Stimulated activated CD4-positive, alpha-beta T cell treated with anti-CD3 and anti-CD28 coated beads, Interleukin-15, amount 100 ng/mL, for 1 hour (primary cell): ENCODE measurements at places on chromosomes 3 and 15.

DNA sequence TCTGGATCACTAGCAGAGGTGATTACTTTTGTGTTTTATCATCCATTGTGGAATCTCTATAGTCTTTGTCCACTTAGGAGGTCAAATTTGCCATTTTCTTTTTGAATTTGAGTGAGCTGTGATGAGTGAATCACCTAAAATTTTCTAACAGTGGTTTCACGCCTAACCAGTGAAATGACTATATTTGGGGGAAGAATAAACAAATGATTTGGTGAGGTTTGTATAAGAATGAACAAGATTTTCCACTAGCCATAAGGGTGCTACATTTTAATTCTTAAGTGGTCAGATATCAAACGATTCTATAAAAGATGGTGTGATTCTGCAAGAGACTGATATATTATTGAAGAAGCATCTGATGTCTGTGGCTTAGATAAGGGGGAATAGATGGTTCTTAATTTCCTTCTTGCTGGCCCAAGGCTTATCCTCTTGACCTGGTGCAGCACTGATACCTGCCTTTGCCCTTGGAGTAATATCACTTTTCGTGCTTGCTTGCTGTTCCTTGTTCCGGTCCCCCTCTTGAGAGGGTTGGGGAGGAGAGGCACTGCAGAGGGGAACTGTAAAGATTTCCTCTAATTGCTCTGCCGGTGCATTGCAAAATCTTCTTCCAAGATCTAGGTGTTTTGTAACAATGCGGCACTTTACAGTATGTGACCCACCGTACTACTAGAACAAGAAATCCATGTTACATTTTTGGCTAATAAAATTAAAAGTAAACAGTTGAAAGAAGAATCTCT lies 14.5 kb downstream of the C3orf20 start:
- no peak for DNase-seq

DNA sequence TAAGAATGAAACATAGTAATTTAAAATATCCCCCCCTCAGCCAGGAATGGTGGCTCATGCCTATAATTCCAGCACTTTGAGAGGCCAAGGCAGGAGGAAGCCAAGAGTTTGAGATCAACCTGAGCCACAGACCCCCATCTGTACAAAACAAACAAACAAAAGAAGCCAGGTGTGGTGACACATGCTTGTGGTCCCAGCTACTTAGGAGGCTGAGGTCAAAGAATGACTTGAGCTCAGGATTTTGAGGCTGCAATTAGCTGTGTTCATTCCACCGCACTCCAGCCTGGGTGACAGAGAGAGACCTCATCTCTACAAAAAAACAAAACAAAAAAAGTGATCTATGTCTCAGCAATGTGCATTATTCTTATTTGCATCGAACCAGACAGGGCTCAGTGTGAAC lies 800.8 kb downstream of the MCTP2 start:
- no peak for DNase-seq

GRCh38 chr3:23806534-23807423 lies 1.0 kb downstream of the UBE2E1 start:
- no peak for DNase-seq

- DNase-seq: no peak
Observed at GRCh38 chr3:41673650-41674049, 288.3 kb downstream of the ULK4 start.

DNA sequence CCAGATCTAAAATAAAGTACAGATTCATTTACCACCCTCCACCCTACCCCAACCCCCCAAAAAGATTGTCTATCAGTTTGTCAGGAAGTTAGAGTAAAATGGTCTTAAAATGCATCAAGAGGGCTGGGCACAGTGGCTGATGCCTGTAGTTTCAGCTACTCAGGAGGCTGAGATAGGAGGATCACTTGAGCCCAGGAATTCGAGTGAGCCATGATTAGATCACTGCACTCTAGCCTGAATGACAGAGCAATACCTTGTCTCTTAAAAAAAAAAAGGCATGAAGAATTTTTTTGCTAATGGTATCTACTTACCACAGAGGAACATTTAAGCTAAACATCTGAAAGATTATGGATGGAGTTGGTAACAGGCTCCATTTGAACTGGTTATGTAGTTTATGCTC lies 71.0 kb downstream of the RBM6 start:
- DNase-seq: no peak

GRCh38 chr3:116566478-116566960 lies 121.2 kb upstream of the LSAMP start:
- DNase-seq: no peak

DNA sequence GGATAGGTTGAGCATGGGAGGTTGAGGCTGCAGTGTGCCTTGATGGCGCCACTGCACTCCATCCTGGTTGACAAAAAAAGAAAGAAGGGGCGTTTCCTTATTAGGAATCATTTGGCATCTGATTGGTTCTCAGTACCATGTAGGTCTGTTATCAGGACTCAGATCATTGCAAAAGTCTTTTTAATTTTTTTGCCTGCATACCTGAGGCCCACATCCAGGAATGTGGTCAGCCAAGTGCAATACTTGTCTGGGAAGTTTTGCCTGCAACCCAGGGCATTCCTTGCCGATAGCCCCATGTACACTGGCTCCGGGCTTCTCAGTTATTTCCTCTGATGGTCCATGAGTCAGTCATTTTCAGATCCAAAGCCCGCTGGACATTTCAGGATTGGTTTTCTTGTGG lies 50.1 kb upstream of the CRTC3 start:
- no peak for DNase-seq

DNA sequence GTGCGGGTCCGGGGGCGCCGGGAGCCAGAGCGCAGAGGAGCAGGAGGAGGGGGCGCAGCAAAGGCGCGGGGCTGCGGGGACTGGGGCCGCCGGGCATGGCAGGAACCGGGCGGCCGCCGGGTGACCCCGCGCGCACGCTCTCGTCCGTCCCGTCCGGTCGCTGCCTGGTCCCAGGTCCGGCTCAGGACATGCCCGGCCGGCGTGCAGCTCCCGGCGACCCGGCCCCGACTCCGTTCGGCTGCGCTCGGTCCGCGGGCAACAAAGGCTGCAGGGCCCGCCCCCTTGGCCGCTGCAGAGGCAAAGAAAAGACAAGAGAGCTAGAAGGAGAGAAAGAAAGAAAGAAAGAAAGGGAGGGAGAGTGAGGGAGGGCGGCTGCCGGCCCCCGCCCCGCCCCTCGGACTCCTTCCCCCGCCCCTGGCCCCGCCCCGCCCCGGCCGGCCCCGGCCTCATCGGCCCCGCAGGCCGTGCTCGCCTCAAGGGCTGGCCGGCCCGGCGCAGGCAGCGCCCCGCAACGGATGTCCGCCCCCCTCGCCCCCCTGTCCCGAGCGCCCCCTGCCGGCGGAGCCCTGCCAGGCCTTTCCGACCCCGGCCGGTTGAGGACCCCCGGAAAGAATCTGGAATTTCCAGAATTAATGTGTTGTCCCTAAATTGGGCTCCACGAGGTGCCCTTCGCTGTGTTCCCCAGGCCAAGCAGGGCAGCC lies at the start of gene ADAMTS7:
TSS of gene ADAMTS7 (minus strand) at position 341 of the 701 bp plus-strand sequence. CDS start at position 97, 244 bp downstream.
- no peak for DNase-seq

DNA sequence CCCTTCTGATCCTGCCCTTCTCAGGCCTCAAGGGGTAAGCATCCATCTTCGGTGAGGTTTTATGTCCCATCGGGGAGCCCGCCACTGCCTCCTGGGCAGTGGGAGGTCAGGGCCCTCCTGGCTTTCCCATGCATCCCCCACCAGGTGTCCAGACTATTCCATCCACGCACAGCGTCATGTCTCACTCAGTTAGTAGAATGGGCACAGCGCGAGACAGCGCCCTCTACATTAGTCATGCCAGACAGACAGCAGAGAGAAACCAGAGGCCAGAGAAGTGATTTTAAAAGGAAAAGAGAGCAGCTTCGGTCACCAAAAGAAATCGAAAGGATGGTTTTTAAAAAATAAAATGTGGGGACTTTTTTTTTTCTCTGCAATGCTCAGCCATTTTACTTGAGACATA lies 49.8 kb downstream of the ZDHHC3 start:
- DNase-seq: no peak

- DNase-seq: no peak
Observed at GRCh38 chr3:172562871-172563865, 39.9 kb upstream of the TNFSF10 start.

GRCh38 chr15:29465816-29466215 lies 196.2 kb upstream of the NSMCE3 start:
- DNase-seq: no peak

- no peak for DNase-seq
Observed at GRCh38 chr3:177419904-177420601, 222.8 kb upstream of the TBL1XR1 start.

- DNase-seq: no peak
Observed at GRCh38 chr3:122621112-122621511, 43.7 kb downstream of the PARP15 start.

DNA sequence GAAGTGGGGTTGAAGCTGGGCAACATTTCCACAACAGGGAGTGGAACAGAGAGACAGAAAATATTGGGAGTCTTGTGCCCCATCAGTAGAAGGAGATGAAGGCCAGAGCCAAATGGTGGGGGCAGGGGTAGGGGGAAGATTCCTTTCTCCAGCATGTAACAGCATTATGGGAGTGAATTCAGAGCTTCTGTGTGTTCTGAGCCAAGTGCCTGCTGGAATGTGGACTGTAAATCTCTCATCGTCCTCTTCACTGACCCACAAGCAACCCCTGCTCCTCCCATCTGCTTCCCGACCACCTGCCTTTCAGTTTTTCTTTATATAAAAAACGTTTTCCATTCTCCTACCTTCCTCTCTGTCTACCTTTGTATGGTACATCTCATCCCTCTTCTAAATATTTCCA lies 344.2 kb upstream of the TPRG1 start:
- no peak for DNase-seq

- DNase-seq: peak; percentile 9
Observed at GRCh38 chr3:194103505-194103904, 32.4 kb upstream of the HES1 start.
